ENCODE measurements at places on chromosomes 7 and 10. TPM values are rescaled to one million over a fixed set of nuclear protein-coding genes. Genes with fewer than 3 reads are reported as not detected.

- DNase-seq, result no peak
Measured at GRCh38 chr7:231858-232246, 39.5 kb downstream of the FAM20C start.

GRCh38 chr10:35592441-35592840 lies 12.7 kb upstream of the GJD4 start:
- no peak for DNase-seq

DNA sequence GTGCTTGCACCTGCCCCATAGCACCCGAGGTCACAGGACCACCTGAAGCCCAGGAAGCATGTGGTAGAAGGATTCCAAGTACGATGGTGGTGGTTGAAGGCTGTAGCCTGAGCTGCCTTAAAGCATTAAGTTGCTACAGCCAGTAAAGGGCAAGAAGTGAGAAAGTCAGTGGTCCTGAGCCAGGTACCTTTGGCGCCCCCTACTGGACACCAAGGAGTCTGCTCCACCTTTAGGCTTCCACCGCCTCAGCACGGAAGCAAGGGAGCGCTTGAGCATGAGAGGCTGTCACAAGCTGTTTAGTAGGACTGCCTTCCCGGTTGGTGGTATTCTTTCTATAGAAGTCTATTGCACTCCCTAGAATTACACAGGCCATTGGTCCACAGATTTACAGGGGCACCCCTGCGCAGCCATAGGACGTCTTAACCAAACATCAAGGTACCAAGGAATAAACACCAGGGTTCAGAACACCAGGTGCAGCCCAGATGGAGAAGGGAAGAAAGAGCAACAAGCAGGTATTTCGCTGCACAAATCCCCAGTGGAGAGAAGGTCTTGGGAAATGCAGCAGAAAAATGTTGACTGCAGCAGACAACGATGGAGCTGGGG lies 2.2 kb downstream of the CRTAC1 start:
- DNase-seq, result peak; percentile 55

- no peak for DNase-seq
Measured at GRCh38 chr10:80730522-80730921, 192.8 kb downstream of the SH2D4B start.

- no peak for DNase-seq
Measured at GRCh38 chr7:135454060-135454459, 55.8 kb downstream of the CNOT4 start.

DNA sequence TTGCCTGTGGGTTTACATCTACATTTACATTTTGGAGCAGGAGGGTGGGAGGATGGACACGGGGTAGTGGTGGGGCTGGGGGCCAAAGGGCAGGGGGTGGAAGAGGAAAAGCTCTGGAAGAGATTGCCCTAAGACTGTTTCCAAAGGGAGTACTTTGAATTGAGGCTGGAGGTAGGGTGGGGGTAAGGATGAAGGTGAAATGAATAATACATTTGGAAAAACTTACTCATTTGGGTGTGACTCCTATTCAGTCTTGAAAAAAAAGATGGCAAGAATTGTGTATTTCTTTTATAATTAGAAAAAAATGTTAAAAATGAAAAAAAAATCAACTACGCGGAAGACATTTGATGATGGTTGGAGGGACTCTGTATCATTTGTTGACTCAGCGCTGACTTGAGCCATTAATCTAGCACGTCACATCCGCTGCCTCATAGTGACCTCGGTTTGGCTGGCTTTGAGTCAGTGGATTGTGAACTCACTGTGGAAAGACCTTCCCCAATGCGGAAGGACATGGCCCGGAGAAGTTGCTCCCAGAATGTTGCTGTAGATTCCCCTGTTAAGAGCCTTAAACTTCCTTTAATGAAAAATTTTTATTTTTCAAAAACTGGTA lies 2.8 kb downstream of the FAM180A start:
- no peak for DNase-seq

GRCh38 chr10:112793202-112793921 lies 156.7 kb upstream of the TCF7L2 start:
- peak; percentile 69 for DNase-seq

DNA sequence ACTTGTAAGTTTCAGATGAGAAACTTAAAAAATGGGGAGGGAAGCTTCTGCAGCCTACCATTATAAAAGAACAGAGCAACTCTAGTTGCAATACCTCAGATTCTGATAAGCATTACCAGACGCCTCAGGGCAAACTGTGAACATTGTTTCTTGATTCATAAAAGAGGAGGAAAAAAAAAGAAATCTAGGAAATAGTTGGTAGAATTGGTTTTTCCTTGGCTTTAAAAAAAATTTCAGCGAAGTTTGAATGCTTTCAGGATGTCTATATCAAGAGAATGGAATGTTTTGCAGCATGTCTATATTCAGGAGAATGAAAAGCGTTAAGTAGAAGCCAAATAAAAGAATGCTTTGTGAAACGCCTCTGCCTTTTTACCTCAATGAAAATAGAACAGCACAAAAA lies 17.5 kb upstream of the ANLN start:
- no peak for DNase-seq

GRCh38 chr10:70477661-70478162 lies 855 bp upstream of the PALD1 start:
- DNase-seq, result peak; percentile 39

DNA sequence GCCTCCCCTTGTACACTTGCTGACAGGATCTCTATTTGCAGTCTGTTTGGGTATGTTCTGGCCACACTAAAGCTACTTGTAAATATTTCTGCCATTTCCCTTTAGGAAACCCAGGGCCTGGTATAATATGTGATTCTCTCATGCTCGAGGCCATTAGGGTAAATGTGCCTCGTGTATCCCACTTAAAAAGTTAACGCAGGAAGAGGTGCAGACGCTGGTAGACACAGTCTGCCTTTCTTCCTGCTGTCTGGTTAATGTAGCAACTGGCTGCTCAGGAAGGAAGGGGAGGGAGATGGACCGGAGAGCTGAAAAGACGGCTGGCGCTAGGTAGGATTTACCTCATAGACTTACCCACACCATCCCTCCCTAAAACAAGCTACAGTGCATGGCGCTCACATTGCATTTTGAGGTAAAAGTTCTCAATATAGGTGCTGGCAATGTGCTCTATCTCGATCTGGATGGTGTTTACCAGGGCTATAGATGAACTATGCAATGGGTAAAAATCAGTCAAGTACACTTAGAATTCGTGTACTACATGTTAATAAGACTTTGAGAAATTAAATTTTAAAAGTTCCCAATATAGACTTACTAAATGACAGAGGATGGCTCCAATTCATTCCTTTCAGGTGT lies 125.9 kb downstream of the JAZF1 start:
- no peak for DNase-seq

GRCh38 chr10:53331460-53331859 lies 558.9 kb upstream of the MBL2 start:
- DNase-seq, result no peak

SPDYE8 gene
- 0.27 TPM for polyA plus RNA-seq

VWA2 gene
- 4.6 TPM for polyA plus RNA-seq

HYAL4 gene
- not detected for polyA plus RNA-seq

AKR1D1 gene
- 4.4 TPM for polyA plus RNA-seq

DNA sequence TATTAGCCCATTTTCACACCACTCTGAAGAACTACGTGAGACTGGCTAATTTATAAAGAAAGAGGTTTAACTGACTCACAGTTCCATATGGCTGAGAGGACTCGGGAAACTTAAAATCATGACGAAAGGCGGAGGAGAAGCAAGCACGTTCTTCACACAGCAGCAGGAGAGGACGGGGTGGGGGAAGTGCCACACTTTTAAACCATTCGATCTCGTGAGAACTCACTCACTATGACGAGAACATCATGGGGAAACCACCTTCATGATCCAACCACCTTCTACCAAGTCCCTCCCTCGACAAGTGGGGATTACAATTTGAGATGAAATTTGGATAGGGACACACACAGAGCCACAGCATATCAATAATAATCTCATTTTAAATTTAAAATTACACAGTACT lies 80.2 kb downstream of the VWDE start:
- DNase-seq, result no peak

CXCL12 gene
- polyA plus RNA-seq, result 46.6 TPM

DNA sequence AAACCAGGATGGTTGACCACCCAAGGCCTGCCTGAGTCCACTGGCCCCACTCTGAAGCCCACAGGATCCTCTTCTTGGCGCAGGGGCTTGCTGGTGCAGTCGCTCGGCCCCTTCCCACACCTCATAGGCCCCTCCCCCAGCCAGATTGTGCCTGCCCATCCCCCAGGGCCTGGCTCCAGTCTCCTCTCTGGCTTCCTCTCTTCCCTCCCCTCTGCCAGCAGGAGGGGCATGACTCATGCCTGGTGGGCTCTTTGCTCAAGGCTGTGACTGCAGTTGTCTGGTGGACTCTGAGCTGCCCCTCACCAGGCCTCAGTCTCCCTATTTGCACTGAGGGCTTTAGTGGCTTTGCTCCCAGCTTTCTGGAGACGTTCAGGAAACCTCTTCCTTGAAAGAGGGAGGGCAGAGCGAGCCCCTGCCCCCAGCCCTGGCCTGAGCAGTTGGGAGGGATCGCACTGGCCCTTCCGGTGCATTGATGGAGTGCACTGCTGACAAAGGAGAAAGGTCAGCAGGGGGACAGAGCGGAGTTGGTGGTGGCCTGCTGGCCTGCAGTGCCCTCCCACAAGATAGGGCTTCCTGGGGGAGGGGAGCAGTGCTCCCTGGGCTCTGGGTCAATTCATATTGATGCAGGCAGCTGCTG lies 60.7 kb downstream of the ZMIZ1 start:
- no peak for DNase-seq

- DNase-seq, result no peak
Measured at GRCh38 chr7:137563981-137564380, 220.4 kb upstream of the PTN start.

DNA sequence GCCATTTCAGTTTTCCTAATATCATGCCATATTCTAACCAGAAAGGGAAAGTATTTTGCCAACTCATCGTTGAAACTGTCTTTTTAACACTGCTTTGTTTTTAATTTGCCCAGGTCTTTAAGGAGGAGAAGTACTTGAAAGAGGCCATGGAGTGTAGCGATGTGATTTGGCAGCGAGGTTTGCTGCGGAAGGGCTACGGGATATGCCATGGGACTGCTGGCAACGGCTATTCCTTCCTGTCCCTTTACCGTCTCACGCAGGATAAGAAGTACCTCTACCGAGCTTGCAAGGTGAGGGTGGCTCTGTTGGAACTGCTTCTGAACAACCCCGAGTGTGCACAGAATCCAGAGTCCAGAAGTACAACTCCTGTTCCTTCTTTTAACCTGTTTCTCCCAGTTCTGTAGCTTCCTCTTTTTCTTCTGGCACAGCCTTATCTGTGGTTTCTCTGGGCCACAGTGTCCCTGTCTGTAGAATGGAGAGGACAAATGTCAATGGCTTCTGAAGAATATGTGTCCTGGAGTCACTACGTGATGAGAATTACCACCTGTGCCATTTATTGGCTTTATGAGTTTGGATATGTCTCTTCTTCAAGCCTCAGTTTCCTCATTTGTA lies 60.1 kb downstream of the LANCL2 start:
- no peak for DNase-seq

CD36 gene
- polyA plus RNA-seq, result 84.9 TPM

- no peak for DNase-seq
Measured at GRCh38 chr10:84126785-84127167, 12.5 kb upstream of the GHITM start.

GRCh38 chr7:82049891-82050533 lies 280.2 kb upstream of the HGF start:
- DNase-seq, result no peak

GRCh38 chr7:134071355-134072331 lies 55.5 kb upstream of the LRGUK start:
- DNase-seq, result no peak

AMPH gene
- 5.5 TPM for polyA plus RNA-seq

- no peak for DNase-seq
Measured at GRCh38 chr10:78384049-78384431, 350.4 kb downstream of the RPS24 start.

STEAP4 gene
- polyA plus RNA-seq, result 0.30 TPM

DNA sequence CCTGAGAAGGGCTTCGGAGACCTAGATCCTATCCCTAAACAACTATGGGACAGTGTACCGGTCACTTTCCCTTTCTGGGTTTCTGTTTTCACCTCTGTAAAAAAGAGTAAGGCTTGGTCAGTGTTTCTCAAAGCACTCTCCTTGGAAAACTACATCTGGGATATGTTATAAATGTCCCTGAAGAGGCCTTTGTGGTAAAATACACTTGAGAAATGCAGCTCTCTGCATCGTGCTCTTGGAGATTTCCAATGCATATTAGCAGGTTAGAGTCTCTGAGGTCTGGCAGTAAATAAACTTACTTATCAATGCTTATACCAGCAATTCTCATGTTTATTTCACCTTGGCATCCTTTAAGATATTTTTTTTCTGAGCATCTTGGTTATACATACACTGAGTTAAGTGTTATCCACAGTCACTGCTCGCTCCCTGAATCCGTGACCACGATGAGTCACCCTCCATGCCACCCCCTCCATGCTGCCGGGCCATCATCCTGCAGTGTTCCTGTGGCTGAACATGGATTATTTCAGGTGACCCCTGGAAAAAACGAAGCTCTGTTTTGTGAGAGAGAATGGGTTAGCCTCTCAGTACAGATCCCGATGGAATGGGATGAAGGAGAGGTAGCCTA lies 3.3 kb upstream of the TBXAS1 start:
- DNase-seq, result no peak

HTR5A gene
- polyA plus RNA-seq, result 0.03 TPM

GRCh38 chr10:1390200-1390599 lies 334.0 kb downstream of the WDR37 start:
- no peak for DNase-seq

DNA sequence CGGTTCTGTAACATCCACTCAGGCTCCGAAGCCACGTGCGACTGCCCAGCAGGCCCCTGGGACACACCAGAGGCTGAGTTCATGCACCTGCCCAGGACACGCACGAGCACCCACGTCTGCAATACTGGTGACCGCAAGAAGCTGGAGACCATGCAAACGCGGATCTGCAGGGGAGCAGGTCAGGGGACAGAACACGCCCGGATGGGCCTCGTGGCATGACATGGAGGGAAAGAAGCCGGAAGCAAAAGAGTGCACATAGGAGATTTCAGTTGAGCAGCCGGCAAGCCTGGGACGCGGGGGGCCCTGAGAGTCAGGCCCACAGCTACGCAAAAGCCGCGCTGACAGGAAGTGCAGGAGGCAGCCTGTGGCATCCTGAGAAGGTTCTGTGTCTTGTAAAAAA lies 73.7 kb downstream of the FOXL3 start:
- DNase-seq, result no peak

GRCh38 chr10:100803492-100803891 lies 58.1 kb downstream of the PAX2 start:
- DNase-seq, result no peak

DENND2A gene
- polyA plus RNA-seq, result 12.2 TPM

SLC26A4 gene
- 0.28 TPM for polyA plus RNA-seq

SUN3 gene
- not detected for polyA plus RNA-seq

DNA sequence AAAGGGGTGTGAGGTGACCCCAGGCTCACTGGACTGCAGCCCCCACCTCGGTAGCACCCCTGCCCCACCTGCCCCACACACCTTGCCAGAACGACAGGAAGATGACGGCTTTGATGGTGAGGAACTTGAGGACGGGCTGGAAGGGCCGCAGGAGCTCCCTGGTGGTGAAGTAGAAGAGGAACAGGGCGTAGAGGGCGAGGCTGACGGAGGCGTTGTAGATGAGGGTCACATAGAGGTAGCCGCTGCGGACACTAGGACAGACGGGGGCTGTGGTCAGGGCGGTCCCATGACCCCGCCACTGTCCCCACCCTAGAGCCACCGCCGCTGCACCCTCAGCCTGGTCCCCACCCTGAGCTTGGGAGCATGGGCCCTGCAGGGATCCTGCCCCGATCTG lies 7.6 kb downstream of the TMEM184A start:
- no peak for DNase-seq
